Amygdala (tissue), 56 donors: ENCODE measurements at places on chromosomes 3 and 15.

DNA sequence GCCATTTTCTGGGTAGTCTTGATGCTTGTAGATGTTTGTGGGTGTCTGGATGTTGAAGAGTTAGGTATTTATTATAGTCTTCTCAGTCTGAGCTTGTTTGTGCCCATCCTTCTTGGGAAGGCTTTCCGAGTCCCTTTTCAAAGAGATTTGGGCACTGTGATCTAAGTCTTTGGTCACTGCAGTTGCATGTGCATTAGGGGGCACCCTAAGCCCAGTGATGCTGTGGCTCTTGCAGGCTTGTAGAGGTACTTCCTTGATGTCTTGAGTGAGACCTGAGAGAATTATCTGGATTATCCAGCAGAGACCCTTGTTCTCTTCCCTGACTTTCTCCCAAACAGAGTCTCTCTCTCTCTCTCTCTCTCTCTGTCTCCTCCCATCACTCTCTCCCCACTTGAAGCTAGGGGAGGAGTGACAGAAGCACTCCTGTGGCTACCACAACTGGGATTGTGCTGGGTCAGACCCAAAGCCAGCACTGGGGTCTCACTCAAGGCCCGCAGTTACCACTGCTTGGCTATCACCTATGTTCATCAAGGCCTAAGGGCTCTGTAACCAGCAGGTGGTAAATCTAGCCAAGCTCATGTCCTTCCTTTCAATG is 68.5 kb downstream of the TMCO5A start:
- peak; percentile 5 for DNase-seq

- no peak for DNase-seq
These were observed 53.5 kb upstream of the CPNE4 start for GRCh38 chr3:132088291-132088690.

GRCh38 chr3:10483364-10483675 is 22.1 kb downstream of the ATP2B2 start:
- DNase-seq = no peak

DNA sequence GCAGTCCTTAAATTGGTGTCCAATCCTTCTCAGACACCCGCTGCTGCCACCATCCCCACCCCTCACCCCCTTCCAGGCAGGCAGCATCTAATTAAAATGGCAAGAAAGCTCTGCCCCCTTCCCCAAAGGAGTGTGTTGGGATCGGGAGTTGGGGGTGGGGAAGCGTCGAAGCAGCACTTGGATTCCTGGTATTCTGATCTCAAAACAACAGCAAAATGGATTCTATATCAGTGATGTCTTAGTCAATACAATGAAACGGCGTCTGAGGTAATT is 1.4 kb downstream of the TNIK start:
- DNase-seq = peak; percentile 24

DNA sequence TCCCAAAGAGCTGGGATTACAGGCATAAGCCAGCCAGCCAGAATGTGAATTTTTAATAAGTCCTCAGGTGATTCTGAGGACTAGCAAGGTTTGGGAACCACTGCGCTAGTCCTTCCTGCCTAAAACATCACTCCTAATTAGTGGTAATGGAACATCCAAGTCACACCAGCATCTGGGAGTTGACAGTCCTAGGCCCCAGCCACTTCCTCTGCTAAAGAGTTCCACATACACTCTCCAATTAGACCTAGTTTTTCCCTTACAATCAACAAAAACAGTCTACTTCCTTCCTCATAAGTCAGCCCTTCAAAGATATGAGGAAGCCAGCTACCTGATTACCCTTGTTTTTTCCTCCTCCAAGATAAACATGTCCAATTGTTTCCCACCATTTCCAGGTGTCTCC is 78.1 kb downstream of the OXNAD1 start:
- DNase-seq = no peak
